ENCODE measurements at places on chromosomes 7 and 10. TPM values are rescaled to one million over a fixed set of nuclear protein-coding genes. Genes with fewer than 3 reads are reported as not detected.

WIPF3 gene
- total RNA-seq: 4.9 TPM

DNA sequence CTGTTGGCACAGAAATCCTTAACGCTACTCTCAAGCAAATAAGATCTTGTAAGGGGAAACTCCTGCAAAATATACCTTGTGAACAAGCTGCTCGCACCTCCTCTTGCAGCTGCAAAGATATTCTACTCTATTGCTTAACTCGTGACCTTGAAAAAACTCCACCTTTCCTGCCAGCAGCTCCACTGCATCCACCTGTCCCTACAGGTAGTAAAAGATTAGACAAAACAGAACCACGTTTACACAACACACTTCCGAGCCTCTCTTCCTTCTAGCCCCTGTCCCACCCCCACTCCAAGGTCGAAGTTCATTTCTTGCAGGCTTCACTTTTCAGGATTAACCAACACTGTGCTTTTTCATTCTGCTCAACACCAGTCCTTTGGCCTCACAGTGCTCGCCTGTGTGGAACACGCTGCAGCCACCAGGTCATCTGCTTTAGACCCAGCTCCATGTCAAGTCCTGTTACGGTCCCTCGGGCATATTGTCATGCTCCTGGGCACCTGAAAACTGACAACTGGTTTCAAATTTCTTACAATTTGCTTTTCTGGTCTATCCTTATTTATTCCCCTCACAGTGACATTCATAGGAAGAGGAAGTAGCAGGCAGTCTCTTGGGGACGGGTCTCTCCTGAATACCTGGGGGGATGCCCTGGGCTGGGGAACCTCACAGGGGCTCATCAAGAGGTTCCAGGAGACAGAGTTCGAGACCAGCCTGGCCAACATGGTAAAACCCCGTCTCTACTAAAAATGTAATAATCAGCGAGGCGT, 165.8 kb upstream of the KLF14 start:
- peak overlapping the region; percentile 82 for H3K4me3 ChIP-seq
- peaks cover 85% of the 10 kb centered on the region for H3K4me1 ChIP-seq
- DNase-seq: peak; percentile 83
- peaks cover 10% of the 10 kb centered on the region for H3K27me3 ChIP-seq

GRCh38 chr10:127738512-127739424, 1.8 kb downstream of the FOXI2 start:
- no peaks in the 10 kb centered on the region for H3K4me1 ChIP-seq
- H3K27me3 ChIP-seq: peaks cover 14% of the 10 kb centered on the region
- no peak for DNase-seq
- H3K36me3 ChIP-seq: peaks cover 4% of the 10 kb centered on the region

- H3K4me1 ChIP-seq: no peaks in the 10 kb centered on the region
- DNase-seq: no peak
- no peaks in the 10 kb centered on the region for H3K36me3 ChIP-seq
- no peaks in the 10 kb centered on the region for H3K27me3 ChIP-seq
- H3K4me3 ChIP-seq: no peak overlapping the region
Measured at GRCh38 chr10:99850021-99850766, 67.8 kb downstream of the ABCC2 start.

GOLGA7B gene
- total RNA-seq: 1.0 TPM

DNA sequence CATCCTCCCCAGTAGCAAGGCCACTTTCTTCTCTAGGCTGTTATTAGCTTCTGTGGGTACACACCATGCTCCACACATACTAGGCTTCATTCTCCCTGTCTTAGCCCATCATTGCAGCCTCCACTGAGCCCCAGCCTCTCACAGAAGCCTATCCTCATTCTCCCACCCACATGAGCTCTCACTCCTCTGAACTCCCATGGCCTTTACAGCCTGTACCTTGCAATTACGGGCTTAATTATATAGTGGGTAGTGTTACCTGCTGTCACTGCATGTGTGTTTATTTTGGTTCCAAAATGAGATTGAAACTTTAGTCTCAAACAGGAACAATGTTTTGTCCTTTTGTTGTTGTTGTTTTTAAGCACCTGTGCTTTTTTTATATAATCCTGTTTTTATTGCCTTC, 460.0 kb downstream of the KCNMA1 start:
- DNase-seq: no peak
- H3K27ac ChIP-seq: no peak overlapping the region
- no peak overlapping the region for H3K4me3 ChIP-seq
- no peaks in the 10 kb centered on the region for H3K4me1 ChIP-seq
- H3K36me3 ChIP-seq: no peaks in the 10 kb centered on the region
- no peaks in the 10 kb centered on the region for H3K27me3 ChIP-seq

PPP1R17 gene
- not detected for total RNA-seq

GRCh38 chr7:142875456-142875855, 10.1 kb downstream of the TRPV6 start:
- DNase-seq: no peak
- no peaks in the 10 kb centered on the region for H3K36me3 ChIP-seq
- H3K4me3 ChIP-seq: no peak overlapping the region

GRCh38 chr10:54833029-54833428, 32.0 kb upstream of the PCDH15 start:
- no peaks in the 10 kb centered on the region for H3K36me3 ChIP-seq
- no peaks in the 10 kb centered on the region for H3K4me1 ChIP-seq
- H3K27me3 ChIP-seq: no peaks in the 10 kb centered on the region
- H3K4me3 ChIP-seq: no peak overlapping the region
- no peak overlapping the region for H3K27ac ChIP-seq

RET gene
- total RNA-seq: not detected

- H3K27me3 ChIP-seq: no peaks in the 10 kb centered on the region
- H3K36me3 ChIP-seq: no peaks in the 10 kb centered on the region
- no peak overlapping the region for H3K27ac ChIP-seq
- H3K4me3 ChIP-seq: no peak overlapping the region
Measured at GRCh38 chr7:96657347-96658021, 52.2 kb downstream of the SEM1 start.

- H3K4me3 ChIP-seq: no peak overlapping the region
- H3K36me3 ChIP-seq: peaks cover 6% of the 10 kb centered on the region
- H3K27ac ChIP-seq: no peak overlapping the region
- peaks cover 28% of the 10 kb centered on the region for H3K4me1 ChIP-seq
- H3K27me3 ChIP-seq: no peaks in the 10 kb centered on the region
- no peak for DNase-seq
Measured at GRCh38 chr7:92797693-92798092, 38.7 kb downstream of the CDK6 start.

DNA sequence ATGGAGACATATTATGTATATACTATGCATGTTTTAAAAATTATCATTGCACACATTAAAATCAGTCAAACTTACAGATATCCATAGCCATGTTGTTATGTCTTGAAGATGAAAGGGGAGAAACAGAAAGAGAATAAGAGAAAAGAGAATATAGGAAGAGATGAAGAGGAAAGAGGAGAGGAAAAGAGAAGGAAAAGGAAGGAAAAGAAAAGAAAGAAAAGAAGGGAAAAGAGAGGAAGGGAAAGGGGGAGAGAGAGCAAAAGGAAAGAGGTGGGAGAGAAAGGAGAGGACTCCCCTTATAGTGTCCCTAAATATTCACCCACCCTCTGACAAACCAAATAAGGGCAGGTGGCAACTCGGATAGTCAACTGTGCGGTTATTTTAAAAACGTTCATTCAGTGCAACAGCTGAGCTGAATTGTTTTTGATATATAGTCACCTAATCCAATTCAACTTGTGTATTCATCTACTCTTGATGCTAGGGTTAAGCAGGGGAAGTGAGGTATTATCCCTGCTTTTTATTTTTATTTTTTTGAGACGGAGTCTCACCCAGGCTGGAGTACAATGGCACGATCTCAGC, 14.6 kb downstream of the SVIL start:
- H3K27me3 ChIP-seq: no peaks in the 10 kb centered on the region
- DNase-seq: no peak
- H3K4me1 ChIP-seq: peaks cover 66% of the 10 kb centered on the region
- H3K4me3 ChIP-seq: no peak overlapping the region
- peaks cover 41% of the 10 kb centered on the region for H3K36me3 ChIP-seq
- peak overlapping the region; percentile 51 for H3K27ac ChIP-seq

DNA sequence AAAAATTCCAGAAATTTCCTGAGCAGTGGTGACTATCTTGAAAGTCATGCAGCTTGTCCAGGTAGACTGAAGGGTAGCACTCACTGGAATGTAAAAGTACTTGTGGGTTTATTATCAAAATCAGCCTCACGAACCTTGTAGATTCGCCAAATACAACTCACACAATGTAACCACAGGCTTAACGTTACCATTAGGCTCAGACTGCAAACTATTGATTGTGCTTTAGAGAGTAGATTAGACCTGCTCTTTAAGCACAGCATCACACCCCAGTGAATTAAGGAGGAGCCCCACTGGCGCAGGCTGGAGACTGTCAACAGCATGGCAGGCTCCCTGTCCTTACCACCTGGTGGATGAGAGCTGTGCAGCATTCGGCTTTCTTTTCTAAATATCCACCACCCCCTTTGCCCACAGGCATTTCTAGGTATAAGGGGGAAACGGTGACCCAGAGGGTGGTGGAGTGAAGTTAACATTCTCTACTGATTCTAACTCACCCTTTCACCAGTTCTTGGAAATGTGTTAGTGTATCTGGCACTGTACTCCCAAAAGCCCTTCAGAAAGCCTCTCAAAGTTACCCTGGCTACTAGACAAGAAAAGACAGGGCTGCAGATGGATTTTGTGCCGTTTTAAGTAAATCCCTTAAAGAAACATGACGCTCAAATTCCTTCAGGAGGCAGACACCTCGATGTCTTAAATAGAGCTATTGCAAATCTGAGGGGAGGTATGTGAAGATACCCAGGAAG, 56.6 kb downstream of the GSDME start:
- H3K27me3 ChIP-seq: no peaks in the 10 kb centered on the region
- no peak overlapping the region for H3K27ac ChIP-seq
- DNase-seq: no peak
- H3K4me3 ChIP-seq: no peak overlapping the region
- H3K36me3 ChIP-seq: peaks cover 7% of the 10 kb centered on the region

DNA sequence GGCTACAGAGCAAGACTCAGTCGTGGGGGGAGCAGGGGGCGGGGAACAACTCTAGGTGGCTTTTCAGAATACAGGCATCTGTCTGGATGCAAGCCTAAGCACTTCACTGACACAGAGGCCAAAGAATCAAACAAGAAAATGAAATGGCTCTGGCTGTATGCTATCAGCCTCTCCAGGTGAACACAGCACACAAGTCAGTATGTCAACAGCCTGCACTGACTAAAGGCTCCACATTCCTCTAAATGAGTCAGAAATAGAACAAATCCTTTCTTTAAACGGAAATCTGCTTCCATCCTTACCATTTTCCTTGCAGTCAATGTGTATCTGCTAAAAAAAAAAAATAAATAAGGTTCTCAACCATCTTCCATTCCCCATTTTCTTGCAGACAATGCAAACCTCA, 88.3 kb downstream of the ARMH3 start:
- H3K27me3 ChIP-seq: no peaks in the 10 kb centered on the region
- no peak overlapping the region for H3K27ac ChIP-seq
- peaks cover 6% of the 10 kb centered on the region for H3K36me3 ChIP-seq
- H3K4me3 ChIP-seq: no peak overlapping the region
- no peaks in the 10 kb centered on the region for H3K4me1 ChIP-seq

DNA sequence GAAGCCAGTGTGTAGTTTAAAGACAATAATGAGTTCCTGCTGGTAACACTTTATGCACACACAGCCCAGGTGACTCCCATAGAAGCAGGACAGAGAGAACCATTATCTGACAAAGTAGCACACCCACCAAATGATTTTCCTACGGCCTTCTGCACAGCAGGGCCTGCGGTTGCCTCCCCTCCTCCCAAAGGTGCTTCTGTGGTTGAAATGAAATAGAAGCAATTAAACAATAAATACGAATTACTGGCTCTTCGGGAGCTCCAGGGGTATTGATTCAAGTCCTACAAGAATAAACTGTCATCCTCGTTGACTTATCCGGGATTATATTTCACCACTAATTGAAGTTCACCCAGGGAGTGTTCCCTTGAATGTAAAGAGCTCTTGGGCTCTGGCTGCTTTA, 172.1 kb downstream of the ACTR3B start:
- peaks cover 15% of the 10 kb centered on the region for H3K27me3 ChIP-seq
- H3K27ac ChIP-seq: no peak overlapping the region
- H3K4me1 ChIP-seq: no peaks in the 10 kb centered on the region
- no peaks in the 10 kb centered on the region for H3K36me3 ChIP-seq

DNA sequence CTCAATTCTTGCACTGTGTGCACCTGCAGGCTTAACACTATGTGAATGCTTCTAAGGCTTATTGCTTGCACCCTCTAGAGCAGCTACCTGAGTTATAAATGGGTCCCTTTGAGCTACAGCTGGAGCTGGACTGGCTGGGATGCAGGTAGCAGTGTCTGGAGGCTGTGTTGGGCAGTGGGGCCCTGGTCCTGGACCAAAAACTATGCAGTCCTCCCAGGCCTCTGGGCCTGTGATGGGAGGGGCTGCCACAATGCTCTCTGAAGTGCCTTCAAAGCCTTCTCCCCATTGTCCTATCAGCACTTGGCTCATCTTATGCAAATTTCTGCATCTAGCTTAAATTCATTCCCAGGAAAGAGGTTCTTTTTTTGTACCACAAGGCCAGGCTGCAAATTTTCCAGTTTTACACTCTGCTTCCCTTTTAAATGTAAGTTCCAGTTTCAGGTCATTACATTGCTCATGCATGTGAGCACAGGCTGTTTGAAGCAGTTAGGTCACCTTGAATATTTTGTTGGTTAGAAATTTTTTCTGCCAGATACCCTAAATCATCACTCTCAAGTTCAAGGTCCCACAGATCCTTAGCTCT, 26.0 kb downstream of the KBTBD2 start:
- no peak for DNase-seq
- peaks cover 34% of the 10 kb centered on the region for H3K36me3 ChIP-seq
- H3K4me3 ChIP-seq: no peak overlapping the region
- no peaks in the 10 kb centered on the region for H3K27me3 ChIP-seq
- no peak overlapping the region for H3K27ac ChIP-seq

DNA sequence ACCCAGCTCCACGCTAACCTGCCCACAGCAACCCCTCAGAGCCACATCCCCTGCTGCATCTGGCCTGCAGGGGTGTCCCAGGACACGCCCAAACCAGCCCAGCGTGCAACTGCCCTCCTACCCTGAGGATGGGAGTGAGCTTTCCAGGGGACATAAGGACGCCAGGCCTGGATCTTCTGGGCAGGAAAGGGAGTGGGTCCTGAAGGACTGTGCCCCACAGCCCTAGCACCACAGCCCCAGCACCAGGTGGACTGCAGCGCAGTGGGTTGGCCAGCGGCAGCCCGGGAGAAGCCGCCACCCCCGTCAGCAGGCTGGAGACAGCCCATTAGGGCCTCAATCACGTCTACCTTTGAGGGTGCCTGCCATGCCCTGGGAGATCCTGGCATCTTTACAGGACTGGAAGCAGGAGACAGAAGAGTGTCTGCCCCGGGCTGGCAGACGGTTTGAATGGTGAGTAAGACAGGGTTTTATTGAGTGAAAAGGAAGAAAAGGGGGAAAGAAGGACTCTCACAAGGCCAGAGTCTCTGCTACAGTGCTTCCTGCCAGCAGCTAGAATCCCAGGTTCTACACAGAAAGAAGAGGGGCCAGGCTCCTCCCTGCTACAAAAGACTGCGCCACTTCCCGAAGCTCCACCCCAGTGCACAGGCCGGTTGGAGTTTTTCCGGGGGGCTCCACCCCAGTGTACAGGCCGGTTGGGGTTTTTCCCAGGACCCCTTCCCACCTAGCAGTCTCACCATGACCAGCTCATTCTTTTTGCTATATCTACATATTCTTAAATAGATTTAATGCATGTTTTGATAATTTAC, 69.8 kb upstream of the KCTD7 start:
- H3K4me3 ChIP-seq: no peak overlapping the region
- H3K27ac ChIP-seq: no peak overlapping the region
- DNase-seq: no peak
- peaks cover 4% of the 10 kb centered on the region for H3K36me3 ChIP-seq
- H3K27me3 ChIP-seq: no peaks in the 10 kb centered on the region
- H3K4me1 ChIP-seq: no peaks in the 10 kb centered on the region

- DNase-seq: peak; percentile 53
- H3K27me3 ChIP-seq: peaks cover 33% of the 10 kb centered on the region
- no peak overlapping the region for H3K27ac ChIP-seq
- H3K36me3 ChIP-seq: no peaks in the 10 kb centered on the region
- H3K4me3 ChIP-seq: no peak overlapping the region
- H3K4me1 ChIP-seq: peaks cover 9% of the 10 kb centered on the region
Measured at GRCh38 chr10:12847361-12847975, 154.0 kb downstream of the CCDC3 start.

All from Calu3 (cell line).